ENCODE measurements at places on chromosomes 11 and 22.

DNA sequence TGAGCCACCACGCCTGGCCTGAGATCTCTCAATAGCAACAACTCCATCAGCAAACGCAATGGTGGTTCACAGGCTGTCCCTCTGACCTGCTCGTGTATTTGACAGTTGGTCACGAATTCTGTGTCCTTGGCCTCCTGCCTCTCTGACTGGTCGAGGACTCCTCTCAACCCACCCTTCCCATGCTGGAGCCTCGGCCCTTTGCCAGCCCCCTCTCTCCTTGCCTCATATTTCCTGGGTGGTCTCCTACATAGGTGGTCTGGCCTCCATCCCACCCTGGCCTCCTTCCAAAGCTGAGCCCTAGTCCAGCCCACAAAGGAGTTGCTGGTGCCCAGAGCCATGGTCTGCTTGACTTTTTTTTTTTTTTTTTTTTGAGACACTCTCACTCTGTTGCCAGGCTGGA is 11.4 kb upstream of the A4GALT start:
- DNase-seq, result no peak

DNA sequence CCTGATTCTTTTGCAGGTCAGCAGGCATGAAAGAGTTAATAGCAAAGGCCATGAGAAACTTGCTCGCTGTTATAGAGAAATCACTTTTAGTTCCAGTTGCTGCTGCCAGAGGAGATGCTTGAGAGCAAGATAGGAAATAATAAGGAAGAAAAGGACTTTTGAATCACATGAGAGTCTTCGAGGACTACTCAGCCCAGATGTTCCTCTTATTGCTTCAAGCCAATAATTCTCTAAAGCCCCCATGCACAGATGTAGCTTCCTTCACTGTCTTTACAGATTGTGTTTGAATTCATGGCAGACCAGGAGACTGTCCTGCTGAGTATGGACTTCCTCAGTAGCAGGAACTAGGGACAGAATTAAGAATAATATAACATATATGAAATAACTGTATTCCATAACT is 50.1 kb upstream of the OLFML1 start:
- no peak for DNase-seq

- no peak for DNase-seq
Observed at GRCh38 chr11:126548581-126549550, 193.4 kb downstream of the ST3GAL4 start.

GRCh38 chr22:38864361-38865191 is 7.4 kb downstream of the CBX6 start:
- DNase-seq, result no peak

GRCh38 chr11:62715150-62716130 is 8.0 kb downstream of the GNG3 start:
- DNase-seq, result no peak

GRCh38 chr22:20017622-20017958 is 967 bp upstream of the ARVCF start:
- DNase-seq, result no peak

DNA sequence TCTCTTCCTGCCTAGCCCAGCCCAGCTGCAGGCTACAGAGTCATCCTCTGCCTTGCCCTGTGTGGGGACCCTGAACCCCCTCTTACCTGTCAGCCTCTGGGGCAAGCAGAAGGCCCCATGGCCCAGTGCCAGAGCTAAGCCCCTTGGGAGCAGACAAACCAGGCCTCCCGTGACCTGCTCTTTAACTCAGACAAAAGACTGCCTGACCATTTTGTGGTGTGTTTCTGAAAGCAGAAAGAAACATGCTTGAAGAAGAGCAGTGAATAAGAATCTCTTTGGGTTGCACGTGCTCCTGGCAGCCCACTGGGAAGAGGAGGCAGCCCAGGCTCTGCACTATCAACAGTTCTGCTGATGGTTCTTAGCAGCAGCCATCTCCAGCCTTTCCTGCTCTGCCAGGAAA is 118.6 kb downstream of the GRIK4 start:
- DNase-seq, result no peak

DNA sequence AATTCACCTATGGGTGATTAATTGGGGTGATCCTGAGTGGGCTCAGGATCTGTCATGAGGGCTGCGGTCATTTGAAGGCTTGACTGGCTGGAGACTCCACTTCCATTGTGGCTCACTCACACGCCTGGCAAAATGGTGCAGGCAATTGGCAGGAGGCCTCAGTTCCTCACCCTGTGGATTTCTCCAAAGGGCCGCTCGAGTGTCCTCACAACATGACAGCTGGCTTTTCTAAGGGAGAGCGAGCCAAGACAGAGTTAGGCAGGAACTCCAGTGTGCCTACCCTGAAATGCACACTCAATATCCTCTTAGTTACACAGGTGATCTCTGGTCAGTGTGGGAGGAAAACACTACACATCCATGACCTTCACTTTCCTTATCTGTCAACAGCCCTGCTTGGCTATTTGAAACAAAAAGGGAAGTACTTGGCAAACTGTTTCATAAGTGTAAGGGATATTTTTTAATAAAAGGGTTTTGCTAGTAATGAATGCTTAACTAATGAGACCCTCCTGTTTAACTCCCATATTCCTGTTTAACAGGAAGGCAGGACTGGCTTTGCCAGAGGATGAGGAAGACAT is 25.7 kb downstream of the OSBP2 start:
- no peak for DNase-seq

DNA sequence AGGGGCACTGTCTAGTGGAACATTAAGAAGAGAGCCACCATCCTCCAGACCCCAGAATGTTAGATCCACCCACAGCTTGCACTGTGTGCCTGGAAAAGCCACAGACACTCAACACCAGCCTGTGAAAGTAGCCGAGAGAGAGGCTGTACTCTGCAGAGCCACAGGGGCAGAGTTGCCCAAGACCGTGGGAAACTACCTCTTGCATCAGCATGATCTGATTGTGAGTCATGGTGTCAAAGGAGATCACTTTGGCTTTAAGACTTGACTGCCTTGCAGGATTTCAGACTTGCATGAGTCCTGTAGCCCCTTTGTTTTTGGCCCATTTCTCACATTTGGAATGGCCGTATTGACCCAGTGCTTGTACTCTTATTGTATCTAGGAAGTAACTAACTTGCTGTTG is 115.9 kb upstream of the CCDC179 start:
- no peak for DNase-seq

DNA sequence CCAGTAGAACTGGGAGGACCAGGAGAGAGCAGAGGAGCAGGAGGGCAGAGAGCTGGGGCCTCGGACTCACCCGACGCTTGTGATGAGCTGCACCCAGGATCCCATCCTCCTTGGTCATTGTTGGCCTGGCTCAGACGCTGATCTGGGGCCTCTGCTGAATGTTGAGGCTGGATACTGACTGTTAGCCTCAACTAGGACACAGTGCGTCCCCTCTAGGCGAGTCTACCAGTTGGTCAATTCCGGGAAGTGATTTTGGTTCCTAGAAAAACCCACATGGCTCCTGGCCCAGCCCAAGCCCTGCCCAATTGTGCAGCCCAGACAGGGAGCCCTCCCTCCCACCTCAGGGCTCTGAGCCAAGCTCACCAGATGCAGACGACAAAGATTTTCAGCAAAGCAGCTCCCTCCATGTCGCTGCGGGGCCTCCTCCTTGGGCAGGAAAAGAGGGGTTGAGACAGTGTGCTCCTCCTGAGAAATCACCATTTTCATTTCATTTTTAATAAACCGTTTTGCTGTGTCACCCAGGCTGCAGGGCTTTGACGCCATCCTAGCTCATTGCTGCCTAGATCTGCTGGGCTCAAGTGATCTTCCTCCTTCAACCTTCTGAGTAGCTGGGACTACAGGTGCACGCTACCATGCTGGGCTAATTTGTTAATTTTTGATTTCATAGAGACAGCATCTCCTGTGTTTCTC is at the start of gene APOL4:
TSS of gene APOL4 (minus strand) at position 180 of the 690 bp plus-strand sequence. CDS start at position 105, 75 bp downstream.
- no peak for DNase-seq

DNA sequence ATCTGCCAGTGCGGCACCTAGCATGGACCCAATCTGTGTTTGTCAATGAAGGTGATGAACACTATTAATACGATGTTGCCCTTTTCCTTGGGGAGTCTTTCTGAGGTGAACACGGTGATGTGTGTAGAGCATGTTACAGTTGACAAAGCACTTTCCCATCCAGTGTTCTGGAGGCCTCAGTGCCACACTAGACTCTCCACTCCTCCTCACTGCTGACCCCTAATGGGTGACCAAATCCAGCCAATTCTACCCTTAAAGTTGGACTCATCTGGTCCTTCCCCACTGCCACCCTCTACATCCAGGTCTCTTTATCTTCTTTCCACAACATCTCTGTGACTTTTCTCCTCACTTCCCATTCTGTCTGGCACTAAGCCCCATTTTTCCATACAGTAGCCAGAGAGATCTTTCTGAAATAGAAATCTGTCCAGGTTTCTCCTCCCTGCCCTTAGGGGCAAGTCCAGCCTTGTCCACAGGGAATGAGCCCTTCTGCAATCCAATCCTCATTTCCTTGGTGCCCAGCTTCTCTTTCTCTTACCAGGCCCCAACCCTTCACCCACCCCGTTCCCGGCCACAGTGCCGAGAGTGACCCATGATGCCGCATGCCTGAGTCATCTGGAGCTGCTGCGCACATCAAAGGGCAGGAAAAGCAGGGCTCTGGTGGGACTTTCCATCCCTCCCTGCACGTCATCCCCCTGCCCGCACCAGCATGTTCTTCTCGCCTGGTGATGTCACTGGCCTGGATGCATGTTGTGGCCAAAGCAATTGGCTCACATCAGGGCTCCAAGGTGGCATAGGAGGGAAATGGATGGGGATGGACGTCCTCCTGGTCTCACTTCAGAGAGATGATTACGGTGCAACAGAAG is 64.2 kb downstream of the RASSF10 start:
- no peak for DNase-seq

DNA sequence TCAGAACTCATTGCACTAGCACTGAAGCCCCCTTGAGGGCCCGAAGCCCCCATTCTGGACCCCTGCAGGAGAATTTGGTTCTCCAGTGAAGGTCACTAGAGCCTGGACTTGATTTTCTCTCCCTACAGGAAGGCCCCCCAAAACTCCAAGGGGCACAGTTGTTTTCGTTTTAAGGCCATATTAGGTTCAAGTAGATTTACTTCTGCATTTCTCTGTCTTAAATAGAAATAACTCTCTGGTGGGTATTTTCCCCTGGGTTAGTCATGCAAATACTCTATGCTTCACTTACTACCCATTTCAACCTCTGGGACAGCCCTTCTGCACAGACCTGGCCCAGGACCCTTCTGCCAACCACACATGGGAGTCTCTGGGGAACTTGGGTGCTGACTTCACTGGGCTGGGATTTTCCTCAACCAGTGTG is 41.6 kb downstream of the WEE1 start:
- DNase-seq, result no peak

DNA sequence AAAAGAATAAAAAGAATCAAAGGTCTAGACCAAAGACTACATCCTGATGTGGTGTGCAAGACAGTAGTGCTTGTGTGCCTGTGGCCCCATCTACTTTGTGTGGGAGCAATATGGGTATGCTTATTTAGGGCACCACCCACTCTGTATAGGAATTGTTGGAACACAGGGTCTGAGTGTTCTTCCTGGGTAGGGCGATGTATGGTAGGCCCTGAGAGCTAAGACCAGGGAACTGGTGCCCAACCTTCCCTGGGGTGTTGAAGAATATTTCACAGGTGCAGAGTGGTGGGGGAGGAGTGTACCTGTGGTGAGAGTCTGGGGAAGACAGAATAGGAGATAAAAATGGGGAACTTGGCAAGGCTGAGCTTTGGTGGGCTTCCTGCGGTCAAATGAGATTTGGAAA is 41.9 kb downstream of the MICAL2 start:
- DNase-seq, result no peak

DNA sequence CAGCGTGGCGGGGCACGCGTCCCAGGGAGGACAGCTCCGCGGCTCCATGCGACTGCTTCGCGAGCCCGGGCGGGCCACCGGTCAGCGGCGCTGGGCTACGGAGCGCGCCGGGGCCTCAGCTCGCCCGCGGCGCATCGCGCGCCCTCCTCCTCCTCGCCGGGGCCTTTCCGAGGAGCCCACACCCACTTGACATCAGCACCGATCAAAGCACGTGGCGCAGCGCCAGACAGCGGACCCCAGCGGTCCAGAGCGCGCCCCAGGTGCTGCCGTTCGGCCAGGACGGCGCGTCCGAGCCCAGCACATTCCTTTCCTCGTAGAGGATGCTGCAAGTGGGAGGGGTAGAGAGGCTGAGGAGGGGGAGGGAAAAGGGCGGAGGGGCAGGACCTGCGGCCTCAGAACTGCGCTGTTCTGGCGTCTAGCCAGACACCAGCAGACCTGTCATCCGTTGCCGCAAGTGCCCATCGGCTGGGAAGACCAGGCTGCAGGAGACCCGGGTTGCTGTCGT is 88.6 kb downstream of the PLEKHA7 start:
- DNase-seq, result no peak

DNA sequence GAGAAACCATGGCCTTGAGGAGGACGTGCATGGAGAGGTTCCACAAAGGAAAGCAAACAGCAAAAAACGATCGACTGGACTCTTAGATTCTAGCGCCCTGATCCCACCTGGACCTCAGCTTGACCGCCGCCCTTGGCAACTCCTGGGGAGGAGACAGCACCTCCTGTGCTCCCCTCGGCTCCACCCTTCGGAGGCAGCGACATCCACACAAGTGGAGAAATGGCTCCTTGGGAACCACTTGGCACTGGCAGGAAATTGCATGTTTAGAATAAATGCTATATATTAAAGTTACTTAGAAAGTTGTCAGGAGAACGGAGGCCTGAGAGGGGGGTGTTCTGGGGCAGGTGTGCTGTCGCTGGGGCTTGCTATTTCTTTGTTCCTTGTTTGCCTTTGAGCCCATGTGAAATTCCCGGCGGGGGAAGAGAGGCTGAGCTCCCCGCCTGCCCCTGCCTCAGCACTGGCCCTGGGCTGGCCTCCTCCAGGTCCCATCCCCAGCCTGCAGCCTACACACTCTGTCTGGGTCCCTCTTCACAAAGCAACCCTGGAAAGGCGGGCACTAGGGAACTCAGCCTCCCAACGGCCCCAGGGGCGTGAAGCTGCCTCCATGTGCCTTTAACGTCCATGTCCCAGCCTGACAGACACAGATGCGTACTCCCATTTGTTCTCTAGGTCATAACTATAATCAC is 395.3 kb downstream of the BRD1 start:
- DNase-seq, result peak; percentile 87

GRCh38 chr11:113119074-113119473 is 157.9 kb downstream of the NCAM1 start:
- DNase-seq, result no peak

DNA sequence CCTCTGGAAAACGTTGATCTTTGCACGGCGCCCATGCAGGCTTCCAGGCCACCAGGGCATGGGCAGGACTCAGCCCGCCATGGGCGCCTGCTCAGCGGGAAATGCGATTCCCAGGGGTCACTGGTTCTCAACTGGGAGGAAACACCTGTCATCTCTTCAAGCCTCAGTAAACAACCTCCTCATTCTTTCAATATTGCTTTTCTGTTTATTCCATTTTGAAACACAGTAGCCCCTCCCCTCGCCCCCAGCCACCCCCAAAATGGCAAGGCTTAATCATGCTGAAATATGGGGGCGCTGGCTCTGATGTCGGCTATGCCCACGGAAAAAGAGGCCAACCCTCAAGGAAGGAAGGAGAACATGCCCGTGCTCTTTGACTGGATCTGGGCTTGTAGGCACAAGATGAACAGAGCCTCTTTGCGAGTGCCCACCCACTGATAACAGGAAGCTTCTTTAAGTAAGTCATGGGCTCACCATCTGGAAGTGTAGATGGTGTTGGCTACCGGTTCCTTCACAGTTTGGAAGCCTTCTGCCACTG is 594 bp upstream of the POU2AF1 start:
- DNase-seq, result no peak
